ENCODE measurements at places on chromosomes 12 and 14.
A peak's percentile ranks its signal among the peaks of the same experiment; 100 is the strongest.

- DNase-seq: no peak
Observed at GRCh38 chr14:68649476-68650189, 143.2 kb downstream of the ZFP36L1 start.

DNA sequence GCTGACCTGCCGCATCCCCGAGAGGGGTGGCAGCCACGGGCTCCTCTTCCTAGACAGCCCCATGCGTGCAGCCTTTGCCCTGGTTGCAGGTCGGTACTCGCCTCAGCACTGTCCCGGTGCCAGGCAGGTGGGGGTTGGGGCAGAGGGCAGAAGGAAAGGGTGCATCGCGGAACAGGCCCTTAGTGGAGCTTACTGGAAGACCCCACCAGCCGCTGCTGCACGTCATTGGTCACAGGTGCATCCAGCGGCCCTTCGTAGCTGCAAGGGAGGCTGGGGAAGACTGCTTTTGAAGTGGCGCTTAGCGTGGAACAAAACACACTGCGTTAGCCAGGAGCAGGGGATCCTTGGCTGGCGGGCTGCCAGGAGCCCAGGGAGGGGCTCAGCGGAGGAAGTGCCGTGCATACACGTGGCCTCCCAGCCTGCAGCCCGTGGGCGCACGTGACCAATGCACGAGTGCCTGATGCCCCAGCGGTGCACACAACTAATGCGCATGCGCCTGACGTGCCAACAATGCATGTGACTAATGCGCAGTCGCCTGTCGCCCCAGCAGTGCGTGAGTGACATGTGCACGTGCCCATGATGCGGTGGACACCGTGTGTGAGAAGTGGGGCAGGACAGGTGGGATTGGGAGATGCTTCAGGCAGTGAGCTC is 5.0 kb upstream of the EP400 start:
- no peak for DNase-seq

DNA sequence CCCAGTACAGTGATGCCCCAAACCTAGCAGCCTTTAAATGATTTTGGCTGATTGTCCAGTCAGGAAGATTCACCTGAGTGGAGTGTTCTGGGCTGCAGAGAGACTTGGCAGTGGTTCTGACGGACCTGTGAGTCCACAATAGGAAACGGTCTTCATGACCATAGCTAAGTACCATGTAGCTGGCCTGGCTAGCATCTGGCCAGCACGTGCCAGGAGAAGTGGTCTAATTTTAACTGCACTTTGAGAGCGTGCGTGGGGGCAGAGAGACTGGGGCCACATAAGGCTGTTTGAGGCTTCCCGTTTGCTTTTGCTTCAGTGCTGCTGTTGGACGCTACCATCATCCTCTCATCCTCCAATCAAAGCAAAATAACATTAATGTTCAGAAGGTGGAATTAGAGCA is 54.7 kb downstream of the PPM1A start:
- DNase-seq: no peak

DNA sequence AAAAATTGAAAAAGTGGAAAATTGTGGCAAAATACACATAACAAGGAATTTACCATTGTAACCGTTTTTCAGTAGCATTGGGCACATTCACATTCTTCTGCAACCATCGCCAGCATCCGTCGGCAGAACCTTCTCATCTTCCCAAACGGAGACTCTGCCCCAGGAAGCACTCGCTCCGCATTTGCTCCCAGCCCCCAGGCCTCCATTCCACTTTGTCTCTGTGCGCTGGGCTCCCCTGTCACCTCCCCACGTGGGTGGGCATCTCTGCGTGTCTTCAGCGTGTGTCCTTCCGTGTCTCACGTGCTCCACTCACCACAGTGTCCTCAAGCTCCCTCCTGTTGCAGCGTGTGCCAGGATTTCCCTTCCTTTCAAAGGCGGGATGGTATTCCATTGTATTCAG is 9.9 kb downstream of the GPR132 start:
- no peak for DNase-seq

DNA sequence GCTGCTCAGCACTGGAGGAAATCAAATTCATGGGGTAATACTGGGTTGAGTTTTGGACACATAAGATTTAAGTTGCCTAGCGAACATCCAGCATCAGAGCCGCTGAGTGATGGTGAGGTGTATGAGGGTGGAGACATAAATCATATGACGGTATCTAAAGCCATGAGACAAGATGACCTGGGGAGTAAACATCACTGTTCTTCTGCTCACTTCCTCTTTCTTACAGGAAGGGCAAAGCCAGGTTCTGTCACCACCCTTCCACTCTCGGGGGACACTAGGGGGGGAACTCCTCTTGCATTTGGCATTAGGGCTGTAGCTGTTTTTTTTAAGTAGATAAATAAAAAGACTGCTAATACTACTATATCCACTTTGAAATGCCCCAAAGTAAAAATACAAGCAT is 24.0 kb downstream of the PRDM4 start:
- DNase-seq: no peak

- no peak for DNase-seq
Observed at GRCh38 chr12:91551927-91552326, 369.3 kb upstream of the DCN start.

GRCh38 chr14:59463787-59464485 is 1.2 kb downstream of the GPR135 start:
- DNase-seq: no peak

GRCh38 chr14:58705066-58705465 is 67.3 kb downstream of the DACT1 start:
- DNase-seq: no peak

DNA sequence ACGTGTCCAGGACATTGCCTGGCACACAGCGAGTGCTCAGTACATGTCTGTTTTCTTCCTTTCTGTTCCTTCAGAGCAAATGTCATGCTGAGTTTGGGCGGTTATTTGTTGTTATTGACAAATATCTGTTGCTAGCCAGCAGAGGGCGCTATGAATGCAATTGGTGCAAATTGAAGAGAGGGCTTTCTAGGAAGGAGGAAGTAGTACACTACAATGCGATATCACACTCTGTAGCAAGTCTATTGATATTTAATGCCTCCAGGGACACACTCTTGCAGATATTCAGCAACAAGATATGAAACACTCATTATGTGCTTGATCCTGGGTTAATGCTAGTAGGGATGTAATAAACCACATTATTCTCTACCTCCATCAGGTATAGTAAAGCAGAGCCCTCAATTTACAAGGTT is 267.3 kb upstream of the SRRM4 start:
- DNase-seq: no peak

- no peak for DNase-seq
Observed at GRCh38 chr12:67422081-67422480, 152.9 kb downstream of the CAND1 start.

GRCh38 chr12:32644431-32644830 is 34.7 kb upstream of the DNM1L start:
- no peak for DNase-seq

- DNase-seq: no peak
Observed at GRCh38 chr12:53340398-53340797, 4.2 kb upstream of the SP7 start.

DNA sequence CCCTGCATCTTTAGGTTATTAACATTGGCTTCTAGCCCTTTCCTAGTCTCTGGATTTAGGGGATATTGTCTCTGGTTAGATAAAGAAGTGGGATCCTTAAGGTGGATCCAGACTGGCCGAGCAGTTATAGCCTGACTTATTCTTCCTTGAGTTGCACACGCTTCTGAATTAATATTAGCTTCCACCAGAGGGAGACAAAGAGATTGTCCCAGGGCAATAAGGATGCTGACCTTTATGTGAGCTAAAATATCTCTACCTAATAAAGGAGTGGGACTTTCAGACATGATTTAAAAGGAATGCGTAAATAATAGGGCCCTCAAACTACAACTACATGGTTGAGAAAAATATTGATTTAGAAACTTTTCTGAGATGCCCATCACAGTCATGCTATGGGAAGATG is 139.7 kb downstream of the SLCO1B3 start:
- DNase-seq: no peak

DNA sequence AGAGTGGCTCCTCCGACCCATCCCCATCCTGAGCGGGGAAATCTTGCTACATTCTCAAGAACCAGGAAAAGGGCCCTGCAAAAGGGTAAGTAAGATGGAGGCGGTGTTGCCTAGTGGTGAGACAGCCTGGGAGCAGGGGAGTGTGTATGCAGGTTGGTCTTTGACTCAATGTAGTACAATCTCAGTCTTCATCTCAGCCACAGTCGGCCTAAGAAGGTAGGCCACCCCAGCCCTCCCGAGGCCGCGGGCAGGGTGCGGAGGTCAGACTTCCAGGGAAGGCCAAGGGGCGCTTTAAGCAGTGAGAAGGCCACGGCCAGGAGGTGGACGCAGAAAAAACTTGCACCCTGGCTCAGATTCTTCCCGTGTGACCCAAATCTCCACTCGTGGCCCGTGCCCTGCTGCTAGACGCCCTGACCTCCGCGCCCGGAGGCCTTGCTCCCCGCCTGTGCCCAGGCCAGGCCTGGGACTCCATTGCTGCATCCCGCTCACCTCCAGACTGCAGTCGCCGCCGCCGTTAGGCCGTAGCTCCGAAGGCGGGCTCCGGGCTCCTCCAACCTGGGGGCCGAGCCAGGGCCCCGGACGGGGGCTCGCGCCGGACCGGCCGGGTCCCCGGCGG is 435 bp downstream of the FOXM1 start:
- peak; percentile 14 for DNase-seq

- no peak for DNase-seq
Observed at GRCh38 chr14:87252103-87252502, 740.9 kb downstream of the GALC start.

DNA sequence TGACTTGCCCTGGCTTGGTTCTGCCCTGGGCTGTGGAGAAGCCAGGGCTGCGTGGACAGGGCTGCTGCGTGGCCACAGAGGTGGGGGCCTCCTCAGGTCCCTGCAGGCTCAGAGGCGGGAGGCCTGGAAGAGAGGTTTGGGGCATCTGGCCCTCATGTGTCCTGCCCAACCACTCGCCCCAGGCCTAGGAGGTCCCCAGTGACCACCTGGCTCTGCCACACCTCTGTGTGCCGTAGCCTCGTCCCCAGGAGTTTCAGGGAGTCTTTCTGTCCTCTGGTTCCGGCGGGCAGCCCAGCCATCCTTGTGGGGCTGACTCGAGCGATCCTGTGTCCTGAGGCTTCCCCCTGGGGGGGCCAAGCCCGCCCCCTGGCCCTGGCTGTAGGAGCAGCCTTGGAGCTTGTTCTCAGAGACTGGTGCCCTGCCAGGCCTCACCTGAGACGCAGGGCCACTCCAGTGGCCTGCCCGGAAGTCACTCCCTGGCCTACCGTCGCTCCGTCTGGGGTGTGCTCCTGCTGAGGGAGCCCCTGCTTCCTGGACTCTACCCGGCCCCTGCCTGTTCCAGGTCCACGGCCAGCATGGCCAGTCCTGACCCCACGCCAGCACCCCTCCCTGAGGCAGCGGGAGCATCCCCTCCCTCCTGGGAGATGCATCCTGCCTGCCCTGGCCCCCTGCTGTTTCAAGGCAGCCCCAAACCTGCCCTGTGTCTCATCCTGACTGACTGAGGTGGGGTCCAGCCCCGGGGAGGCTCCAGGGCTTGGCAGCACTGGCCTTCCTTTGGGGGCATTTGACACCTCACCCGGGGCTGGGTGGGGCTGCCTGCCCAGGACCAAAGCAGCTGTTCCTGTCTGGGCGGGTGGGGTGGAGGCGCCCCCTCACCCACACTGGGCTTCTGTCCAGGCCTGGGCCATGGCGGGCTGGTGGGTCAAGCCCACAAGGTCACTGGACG is 13.9 kb downstream of the ASPG start:
- DNase-seq: peak; percentile 9

- peak; percentile 92 for DNase-seq
Observed at GRCh38 chr12:53221203-53222080, 10.6 kb downstream of the RARG start.

DNA sequence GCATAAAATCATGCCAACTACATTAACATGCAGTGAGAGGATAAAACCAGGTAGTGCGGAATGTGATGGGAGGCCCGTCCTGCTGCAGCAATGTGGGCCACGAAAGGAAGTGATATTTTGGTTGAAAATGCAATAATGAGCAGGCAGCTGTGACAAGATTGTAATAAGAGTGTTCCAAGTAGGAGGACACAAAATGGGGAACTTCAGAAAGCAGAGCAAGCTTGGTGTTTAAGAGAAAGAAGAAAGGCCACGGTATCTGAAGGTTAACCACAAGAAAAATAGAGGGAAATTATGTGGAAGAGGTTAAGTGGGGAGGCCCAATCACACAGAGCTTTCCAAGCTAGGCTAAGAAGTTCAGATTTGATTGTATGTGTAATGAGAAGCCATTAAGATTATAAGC is 34.3 kb downstream of the OVCH1 start:
- DNase-seq: no peak

DNA sequence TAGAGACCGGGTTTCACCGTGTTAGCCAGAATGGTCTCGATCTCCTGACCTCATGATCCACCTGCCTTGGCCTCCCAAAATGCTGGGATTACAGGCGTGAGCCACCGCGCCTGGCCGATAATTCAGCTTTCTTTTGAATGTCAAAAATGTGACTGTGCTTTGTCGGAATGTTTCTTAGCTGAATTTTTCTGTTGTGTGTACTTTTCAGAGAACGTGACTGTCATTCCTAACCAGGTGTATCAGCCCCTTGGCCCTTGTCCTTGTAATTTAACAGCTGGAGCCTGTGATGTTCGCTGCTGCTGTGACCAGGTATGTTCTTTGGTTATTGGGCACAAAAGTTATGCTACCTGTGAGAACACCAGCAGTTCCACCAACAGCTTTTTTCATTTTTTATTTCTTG is 8.1 kb downstream of the TCTN2 start:
- no peak for DNase-seq

DNA sequence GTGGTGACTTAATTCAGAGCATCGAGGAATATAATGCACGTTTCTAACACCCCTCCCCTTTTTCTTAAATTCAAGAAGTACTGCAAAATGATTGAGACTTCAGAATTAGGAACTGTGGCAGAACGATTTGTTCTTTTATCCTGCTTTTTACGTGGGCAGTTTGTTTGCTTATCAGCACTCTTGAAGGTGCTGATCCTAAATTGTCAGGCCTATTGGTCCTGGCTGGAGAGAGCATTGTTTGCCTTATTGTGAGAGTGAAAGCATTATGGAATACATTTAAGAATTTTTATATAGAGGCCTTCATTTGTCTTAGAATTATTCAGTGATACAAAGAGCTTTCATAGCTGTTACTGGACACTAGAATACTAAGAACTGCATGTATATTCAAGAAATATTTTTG is 59.1 kb downstream of the TMTC2 start:
- DNase-seq: no peak

- no peak for DNase-seq
Observed at GRCh38 chr14:38496092-38496491, 240.2 kb upstream of the CLEC14A start.

- no peak for DNase-seq
Observed at GRCh38 chr12:69099201-69099837, 140.1 kb upstream of the CPSF6 start.

- DNase-seq: no peak
Observed at GRCh38 chr14:34009956-34010355, 59.1 kb upstream of the EGLN3 start.

- DNase-seq: no peak
Observed at GRCh38 chr12:20696181-20696905, 1.2 kb downstream of the SLCO1C1 start.
